Aortic smooth muscle cell (primary cell): ENCODE measurements at places on chromosomes 3 and 15. TPM values are rescaled to one million over a fixed set of nuclear protein-coding genes. Genes with fewer than 3 reads are reported as not detected.

The SV2B gene
- 0.13 TPM in 1 of 2 replicates, not detected in the other for total RNA-seq

The SLC2A2 gene
- not detected in 2 replicates for total RNA-seq

The LINGO1 gene
- under 0.01 TPM in 2 replicates for total RNA-seq

The SAMD7 gene
- not detected in 2 replicates for total RNA-seq

The CADPS gene
- 0.25 and 0.40 TPM in 2 replicates for total RNA-seq

The ARPIN gene
- total RNA-seq, result 15.2 and 15.5 TPM in 2 replicates

The GXYLT2 gene
- 2.6 and 4.4 TPM in 2 replicates for total RNA-seq

The UBA7 gene
- total RNA-seq, result 36.2 and 56.0 TPM in 2 replicates
